ENCODE measurements at places on chromosomes 5 and 9.

DNA sequence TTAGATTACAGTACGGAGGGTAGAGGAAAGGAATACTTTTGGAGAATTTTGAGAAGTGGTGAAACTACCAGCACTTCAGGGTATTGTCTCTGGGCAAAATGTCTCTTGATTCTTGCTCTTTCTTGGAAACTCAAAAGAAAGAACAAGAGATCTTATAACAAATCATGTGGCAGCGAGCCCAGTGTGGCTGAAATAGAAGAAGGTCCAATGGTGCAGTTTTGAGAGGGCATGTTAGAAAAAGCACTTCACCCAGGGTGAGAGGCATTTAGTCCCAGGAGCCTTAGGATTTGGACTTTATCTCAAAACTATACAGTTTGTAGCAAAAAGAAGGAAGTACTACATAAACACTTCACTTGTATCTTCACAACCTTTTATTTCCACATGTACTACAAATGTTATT is 39.4 kb downstream of the NNT start:
- no peak for DNase-seq

DNA sequence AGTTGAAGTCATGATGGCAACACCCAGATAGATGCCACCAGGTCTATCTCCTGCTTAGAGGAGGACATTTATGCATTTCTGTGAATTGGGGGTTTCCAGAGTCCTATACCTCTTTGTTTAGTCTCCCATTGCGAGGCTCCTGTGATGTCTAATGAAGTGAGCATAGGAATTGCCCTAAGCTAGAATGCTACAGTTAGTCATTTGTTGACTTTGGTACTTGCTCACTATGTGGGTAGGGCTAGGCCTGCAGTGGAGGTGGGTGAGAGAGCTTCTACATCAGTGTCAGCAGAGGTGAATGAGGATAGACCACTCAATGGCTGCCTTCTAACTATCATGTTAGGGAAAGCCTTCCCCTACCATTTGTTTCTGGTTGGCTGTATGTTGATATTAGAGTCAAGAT is 173.3 kb upstream of the POC5 start:
- no peak for DNase-seq

GRCh38 chr5:157561110-157561509 is 14.5 kb downstream of the ADAM19 start:
- no peak for DNase-seq

DNA sequence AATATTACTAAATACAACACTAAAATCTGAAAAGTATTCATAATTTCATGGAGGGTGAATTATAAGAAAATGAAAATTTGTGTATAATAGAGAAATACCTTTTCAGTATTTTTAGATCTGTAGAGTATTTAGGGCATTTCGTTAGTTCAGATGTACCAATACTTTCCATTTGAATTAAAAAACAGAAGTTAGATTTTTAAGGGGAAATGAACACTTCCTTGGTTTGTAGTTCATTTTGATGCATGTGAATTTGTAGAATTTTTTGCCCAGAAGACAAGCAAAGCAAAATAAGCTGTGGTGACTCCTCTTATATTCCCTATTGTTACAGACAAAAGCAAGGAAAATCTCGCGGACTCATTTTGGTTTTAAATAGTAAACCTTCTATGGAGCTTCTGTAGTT is 209.0 kb upstream of the RPS23 start:
- DNase-seq: no peak

- DNase-seq: no peak
These were observed 14.9 kb downstream of the XPA start for GRCh38 chr9:97682242-97682641.

- no peak for DNase-seq
These were observed 25.6 kb upstream of the POU4F3 start for GRCh38 chr5:146313027-146313426.
